Ovary (tissue), 10 donors: ENCODE measurements at places on chromosomes 12 and 14. TPM values are rescaled to one million over a fixed set of nuclear protein-coding genes. Genes with fewer than 3 reads are reported as not detected.

GRCh38 chr12:2891240-2892053 is 756 bp downstream of the TULP3 start:
- no peaks in the 10 kb centered on the region for H3K36me3 ChIP-seq
- H3K4me1 ChIP-seq: peaks cover 13% of the 10 kb centered on the region
- DNase-seq: peak; percentile 73
- peak overlapping the region; percentile 97 for H3K4me3 ChIP-seq

DNA sequence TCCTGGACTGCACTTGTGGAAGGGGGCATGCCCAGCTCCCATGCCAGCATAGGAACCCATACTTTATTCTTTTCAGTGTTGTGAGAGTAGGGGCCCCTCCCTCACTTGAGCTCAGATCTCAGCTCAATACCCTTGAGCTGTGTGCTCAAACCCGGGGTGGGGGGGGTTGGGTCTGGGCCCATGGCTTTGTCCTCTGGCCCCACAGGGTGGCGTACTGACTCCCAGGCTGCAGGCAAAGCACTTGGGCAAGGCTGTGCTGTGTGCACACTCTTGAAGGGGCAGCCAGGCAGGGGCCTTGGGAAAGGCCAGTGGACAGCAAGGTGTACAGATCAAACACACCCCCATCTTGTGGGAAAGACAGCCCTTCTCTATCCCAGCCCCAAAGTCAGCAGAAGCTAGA is 81.8 kb downstream of the WIF1 start:
- DNase-seq: no peak
- no peaks in the 10 kb centered on the region for H3K27me3 ChIP-seq
- H3K27ac ChIP-seq: no peak overlapping the region
- H3K36me3 ChIP-seq: no peaks in the 10 kb centered on the region
- no peaks in the 10 kb centered on the region for H3K4me1 ChIP-seq
- H3K4me3 ChIP-seq: no peak overlapping the region

- no peaks in the 10 kb centered on the region for H3K27me3 ChIP-seq
- no peak overlapping the region for H3K27ac ChIP-seq
- H3K36me3 ChIP-seq: no peaks in the 10 kb centered on the region
- DNase-seq: no peak
- H3K4me1 ChIP-seq: no peaks in the 10 kb centered on the region
- H3K4me3 ChIP-seq: no peak overlapping the region
Observed at GRCh38 chr14:80136358-80136757, 74.9 kb downstream of the DIO2 start.

DNA sequence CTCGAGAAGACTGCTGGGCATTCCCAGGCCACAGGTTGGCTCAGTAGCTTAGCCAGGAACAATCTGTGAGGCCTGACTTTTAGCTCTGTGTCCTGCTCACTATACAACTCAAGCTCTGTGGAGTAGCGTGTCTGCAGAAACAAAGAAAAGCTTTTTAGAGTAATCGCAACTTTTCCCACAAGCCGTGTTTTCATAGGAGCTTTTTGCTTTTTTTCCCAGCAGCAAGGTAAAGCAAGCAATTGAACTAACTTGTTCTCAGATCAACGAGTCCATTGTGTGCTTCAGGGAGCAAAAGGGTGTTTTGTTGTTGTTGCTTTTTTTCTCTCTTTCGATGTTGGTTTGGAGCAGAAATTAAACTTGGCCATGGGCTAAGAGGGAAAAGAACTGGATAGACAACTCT is 97.3 kb upstream of the BCL2L14 start:
- no peak overlapping the region for H3K27ac ChIP-seq
- no peaks in the 10 kb centered on the region for H3K4me1 ChIP-seq
- DNase-seq: no peak
- H3K4me3 ChIP-seq: no peak overlapping the region
- H3K27me3 ChIP-seq: no peaks in the 10 kb centered on the region
- no peaks in the 10 kb centered on the region for H3K36me3 ChIP-seq

DNA sequence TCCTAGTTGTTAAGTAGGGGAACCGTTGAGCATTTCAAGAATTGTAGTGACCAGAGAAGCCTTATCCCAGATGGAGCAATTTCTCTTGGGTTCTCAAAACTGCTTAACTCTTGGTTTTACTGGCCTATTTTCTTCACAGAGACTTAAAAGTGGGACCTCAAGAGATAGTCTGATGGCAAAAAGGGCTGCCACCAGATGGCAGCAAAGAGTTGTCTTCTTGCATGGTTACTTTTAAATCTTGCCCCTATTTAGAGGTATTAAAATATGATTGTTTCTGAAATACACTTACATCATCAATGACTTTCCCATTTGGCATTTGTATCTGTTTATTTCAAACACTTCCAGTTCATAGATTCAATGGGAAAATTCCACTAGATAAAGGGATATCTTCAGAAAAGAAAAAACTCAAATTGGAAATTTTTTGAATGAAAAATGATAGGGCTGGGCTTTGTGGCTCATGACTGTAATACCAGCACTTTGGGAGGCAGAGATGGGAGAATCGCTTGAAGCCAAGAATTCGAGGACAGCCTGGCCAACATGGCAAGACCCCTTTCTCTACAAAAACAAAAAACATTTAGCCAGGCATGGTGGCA is 69.9 kb upstream of the CNTN1 start:
- peak; percentile 74 for DNase-seq
- H3K27ac ChIP-seq: no peak overlapping the region
- H3K4me1 ChIP-seq: no peaks in the 10 kb centered on the region
- H3K4me3 ChIP-seq: no peak overlapping the region
- H3K27me3 ChIP-seq: no peaks in the 10 kb centered on the region

NR1H4 gene
- 10.3 TPM for total RNA-seq

GLI1 gene
- 0.48 TPM for total RNA-seq

PLEKHG7 gene
- not detected for total RNA-seq
